AG08396 (cell line): ENCODE measurements at places on chromosomes 6 and 20.
A peak's percentile ranks its signal among the peaks of the same experiment; 100 is the strongest.

- no peak for DNase-seq
Observed at GRCh38 chr6:52415917-52416628, 4.1 kb upstream of the EFHC1 start.

DNA sequence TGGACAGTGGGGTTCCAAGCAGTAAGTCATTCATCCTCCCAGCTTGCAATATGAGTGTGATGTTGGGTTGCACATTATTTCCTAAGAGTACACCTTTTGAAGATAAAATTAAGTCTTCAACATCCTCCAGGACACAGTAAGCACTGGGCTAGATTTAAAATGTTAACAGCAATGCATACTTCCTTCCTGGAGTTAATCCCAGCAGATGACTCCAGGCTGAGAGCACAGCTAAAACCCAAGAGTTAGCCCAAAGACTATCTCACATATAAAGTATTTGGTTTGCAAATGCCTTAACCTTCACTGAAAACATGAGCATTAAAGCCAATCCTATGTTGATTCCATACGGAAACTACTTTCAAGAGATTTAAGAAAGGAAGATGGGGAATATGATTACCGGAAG is 69.2 kb downstream of the SLC23A2 start:
- DNase-seq = no peak

- peak; percentile 71 for DNase-seq
Observed at GRCh38 chr20:63106108-63106764, 99.5 kb upstream of the BHLHE23 start.

GRCh38 chr6:21420146-21420878 is 173.2 kb upstream of the SOX4 start:
- no peak for DNase-seq

DNA sequence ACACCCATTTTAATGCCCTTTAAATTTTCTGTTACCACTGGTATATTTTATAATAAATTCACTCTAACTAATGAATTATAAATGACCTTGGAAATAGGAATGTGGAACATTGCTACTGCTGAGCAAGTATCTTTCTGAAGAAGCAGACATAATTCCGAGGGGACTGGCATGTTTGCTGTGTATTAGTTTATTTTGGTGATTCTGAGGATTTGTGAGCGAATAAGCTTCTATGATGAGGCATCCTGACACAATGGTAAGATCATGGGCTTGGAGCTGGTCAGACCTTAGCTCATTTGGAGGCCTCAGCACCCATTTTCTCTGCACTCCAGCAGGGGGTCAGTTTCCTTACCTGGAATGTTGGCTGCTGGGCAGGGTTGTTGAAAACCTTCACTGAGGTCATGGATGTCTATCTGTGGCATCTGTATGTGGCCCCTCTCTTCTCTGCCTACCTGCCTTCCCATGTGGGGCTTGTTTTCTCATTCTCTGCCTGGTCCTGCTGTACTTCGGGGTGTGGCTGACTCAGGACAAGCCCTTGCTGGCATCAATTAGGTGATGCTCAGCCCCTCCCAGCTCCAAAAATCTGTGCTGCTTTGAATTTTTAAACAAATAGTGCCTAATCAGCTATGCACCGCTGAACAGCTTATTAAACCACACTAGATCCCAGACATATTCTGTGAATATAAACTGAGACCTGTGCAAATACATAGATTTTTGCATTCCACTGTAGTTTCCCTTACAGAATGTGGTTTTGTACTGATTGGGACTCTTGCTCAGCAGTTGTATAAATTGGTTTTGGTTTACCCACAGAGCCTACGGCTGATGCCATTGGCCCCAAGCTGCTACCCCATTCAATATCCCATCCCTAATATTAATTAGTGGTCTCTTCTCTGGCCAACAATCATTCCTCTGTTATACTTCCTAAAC is 10.7 kb downstream of the ARID1B start:
- DNase-seq = no peak

DNA sequence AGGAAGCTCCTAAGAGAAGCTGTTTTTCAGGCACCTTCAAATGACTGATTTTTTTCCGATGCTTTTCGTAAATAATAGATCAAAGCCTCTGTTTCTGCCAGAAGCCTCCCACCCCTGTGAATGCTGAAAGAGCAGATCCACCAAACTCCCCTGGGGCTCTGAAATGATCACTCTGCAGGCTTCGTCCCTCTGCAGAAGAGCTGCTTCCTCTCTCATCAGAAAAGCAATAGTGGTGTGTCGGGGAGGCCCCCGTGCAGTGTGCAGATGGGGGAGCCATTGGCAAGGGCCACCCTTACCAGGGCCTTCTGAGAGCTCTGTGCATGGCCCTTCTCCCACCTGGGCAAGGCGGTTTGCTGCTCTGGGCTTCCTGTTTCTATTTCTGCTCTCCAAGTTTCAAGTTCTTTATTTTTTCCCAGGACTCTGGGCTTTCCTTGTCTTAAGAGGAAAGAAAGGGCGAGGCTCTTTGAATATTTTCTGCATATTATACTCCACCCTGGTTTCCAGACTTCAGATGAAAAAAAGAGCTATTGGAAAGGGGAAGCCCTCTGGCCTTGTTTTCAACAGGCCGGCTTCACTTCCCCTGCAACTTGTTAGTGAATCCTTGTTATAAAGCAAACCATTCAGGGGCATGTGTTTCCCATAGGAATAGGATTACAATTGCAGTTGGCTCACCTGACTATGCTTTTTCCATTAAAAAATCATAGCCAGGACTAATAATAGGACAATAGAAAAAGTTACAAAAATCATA is 155.2 kb downstream of the TTLL2 start:
- no peak for DNase-seq

- no peak for DNase-seq
Observed at GRCh38 chr20:53448875-53449274, 144.8 kb downstream of the ZNF217 start.

DNA sequence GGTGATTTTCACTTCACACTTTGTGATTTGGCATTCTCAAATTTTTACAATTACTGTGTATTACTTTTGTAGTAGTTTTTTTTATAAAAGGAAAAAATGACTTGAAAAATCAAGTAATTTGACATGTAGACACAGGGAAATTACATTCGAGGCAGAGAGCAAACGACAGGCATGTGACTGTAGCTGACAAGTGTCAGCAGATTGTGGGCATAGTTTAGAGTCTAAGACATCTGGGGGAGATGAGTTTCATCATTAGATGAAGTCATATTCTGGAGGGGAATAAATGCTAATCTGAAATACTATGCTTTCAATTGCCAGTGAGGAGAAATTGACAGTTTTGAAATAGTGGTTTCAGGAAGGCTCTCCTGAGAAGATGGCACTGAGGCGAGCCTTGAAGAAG is 126.0 kb downstream of the MTHFD1L start:
- DNase-seq = no peak
